ENCODE measurements at places on chromosomes 7 and 10. TPM values are rescaled to one million over a fixed set of nuclear protein-coding genes. Genes with fewer than 3 reads are reported as not detected.

The RNF133 gene
- not detected for total RNA-seq

The WNT2 gene
- total RNA-seq = not detected

The AGMO gene
- total RNA-seq = not detected

- peaks cover 54% of the 10 kb centered on the region for H3K27me3 ChIP-seq
- no peak overlapping the region for H3K4me3 ChIP-seq
Observed at GRCh38 chr7:50856806-50857205, 74.1 kb upstream of the GRB10 start.

The VDAC2 gene
- 216 TPM for total RNA-seq

DNA sequence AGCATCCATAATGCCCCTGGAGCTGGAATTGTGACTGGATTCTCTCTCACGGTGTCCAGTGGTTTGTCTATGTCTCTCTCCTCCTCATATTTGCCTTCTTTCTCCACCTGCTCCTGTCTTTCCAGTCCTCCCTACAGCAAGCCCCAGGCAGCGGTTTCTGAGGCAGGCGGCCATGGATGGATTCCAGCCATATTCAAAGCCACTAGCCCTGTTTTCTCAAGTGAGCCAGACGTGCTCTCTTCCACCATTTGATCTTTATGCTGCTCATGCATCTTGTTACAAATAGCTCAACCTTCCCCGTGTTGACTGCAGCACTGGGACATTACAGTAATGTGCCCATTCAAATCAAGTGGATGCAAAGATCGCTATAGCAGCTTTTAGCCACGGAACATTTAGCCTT is 387.2 kb upstream of the PODXL start:
- no peak overlapping the region for H3K27ac ChIP-seq
- no peak for DNase-seq
- H3K4me3 ChIP-seq = no peak overlapping the region
- H3K36me3 ChIP-seq = no peaks in the 10 kb centered on the region
- peaks cover 31% of the 10 kb centered on the region for H3K27me3 ChIP-seq

- DNase-seq = no peak
- no peaks in the 10 kb centered on the region for H3K4me1 ChIP-seq
- H3K27ac ChIP-seq = no peak overlapping the region
Observed at GRCh38 chr10:7475046-7475911, 64.4 kb upstream of the SFMBT2 start.

DNA sequence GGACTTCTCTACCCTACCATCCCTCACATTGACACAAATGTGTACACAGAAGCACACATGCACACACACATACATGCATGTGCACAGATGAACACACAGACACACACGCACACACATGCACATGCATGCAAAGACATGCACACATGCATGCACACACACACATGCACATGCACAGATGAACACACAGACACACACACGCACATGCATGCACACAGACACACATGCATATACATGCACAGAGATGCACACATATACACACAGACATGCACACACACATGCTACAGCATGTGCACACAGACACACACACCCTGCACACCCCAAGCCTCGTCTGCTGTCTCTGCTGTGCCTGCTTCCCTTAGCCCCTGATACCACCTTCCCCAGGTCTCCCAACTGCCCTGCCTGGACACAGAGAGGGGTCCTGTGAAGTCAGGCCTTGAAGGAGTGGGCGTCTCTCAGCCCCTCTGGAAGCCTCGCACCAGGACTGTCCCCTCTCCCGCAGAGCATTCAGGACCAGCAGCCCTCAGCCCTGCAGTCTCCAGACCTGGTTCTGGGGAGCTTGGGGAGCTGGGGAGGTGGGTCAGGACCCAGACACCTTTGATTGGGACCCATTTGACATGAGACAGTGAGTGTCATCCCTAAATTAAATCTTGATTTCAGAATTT is 181.8 kb downstream of the DNAJB6 start:
- DNase-seq = no peak
- H3K27ac ChIP-seq = no peak overlapping the region
- H3K4me1 ChIP-seq = no peaks in the 10 kb centered on the region
- H3K27me3 ChIP-seq = peaks cover 25% of the 10 kb centered on the region
- no peak overlapping the region for H3K4me3 ChIP-seq

DNA sequence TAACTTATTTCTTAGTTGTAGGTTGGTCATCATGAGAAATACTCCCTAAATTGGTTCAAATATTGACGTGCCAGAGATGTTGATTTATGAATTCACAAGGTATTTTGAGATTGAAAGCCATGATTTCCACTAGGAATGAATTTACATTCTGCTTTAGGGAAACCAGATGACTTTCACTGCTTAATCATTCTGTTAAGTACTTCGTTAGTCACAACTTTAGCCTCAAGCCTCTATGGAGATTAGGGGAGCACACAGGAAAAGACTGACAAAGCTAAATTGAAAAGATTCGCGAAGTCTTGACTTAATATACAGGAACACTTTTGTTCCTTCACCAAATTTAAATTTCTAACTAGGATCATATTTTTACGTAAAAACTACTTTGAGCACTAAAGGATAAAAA is 250.4 kb upstream of the CACNA2D1 start:
- H3K4me1 ChIP-seq = peaks cover 8% of the 10 kb centered on the region
- H3K27ac ChIP-seq = no peak overlapping the region
- H3K36me3 ChIP-seq = no peaks in the 10 kb centered on the region
- H3K27me3 ChIP-seq = peaks cover 1% of the 10 kb centered on the region
- no peak overlapping the region for H3K4me3 ChIP-seq
- DNase-seq = no peak

DNA sequence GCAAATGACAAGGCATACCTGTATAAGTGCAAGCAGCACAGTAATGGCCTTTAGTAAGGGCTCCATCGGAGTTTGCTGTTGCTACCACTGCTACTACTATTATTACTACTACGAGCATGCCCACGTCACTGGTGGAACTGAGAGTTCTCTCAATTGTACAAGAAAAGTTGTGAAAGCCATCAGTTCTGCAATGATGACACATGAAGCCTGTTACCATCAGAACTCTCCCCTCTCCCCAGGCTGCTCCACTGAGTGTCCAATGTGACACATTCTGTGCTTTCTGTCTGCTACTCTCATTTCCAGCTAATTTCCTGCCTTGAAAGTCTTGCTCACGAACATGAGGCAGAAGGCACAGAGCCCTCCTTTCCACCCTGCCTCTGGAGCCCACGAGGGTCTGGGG is 263.2 kb upstream of the MGMT start:
- H3K4me1 ChIP-seq = no peaks in the 10 kb centered on the region
- H3K4me3 ChIP-seq = no peak overlapping the region
- no peaks in the 10 kb centered on the region for H3K27me3 ChIP-seq
- H3K36me3 ChIP-seq = no peaks in the 10 kb centered on the region
- no peak overlapping the region for H3K27ac ChIP-seq
- DNase-seq = no peak

GRCh38 chr7:1604383-1604782 is 34.6 kb upstream of the PSMG3 start:
- DNase-seq = no peak
- peaks cover 42% of the 10 kb centered on the region for H3K27me3 ChIP-seq
- no peaks in the 10 kb centered on the region for H3K36me3 ChIP-seq
- no peak overlapping the region for H3K4me3 ChIP-seq

- no peak overlapping the region for H3K27ac ChIP-seq
- H3K4me3 ChIP-seq = no peak overlapping the region
- peaks cover 45% of the 10 kb centered on the region for H3K4me1 ChIP-seq
- no peaks in the 10 kb centered on the region for H3K27me3 ChIP-seq
Observed at GRCh38 chr10:98357194-98357822, 57.7 kb downstream of the PYROXD2 start.

GRCh38 chr7:16599860-16600259 is 45.7 kb downstream of the ANKMY2 start:
- no peak overlapping the region for H3K27ac ChIP-seq
- peaks cover 3% of the 10 kb centered on the region for H3K4me1 ChIP-seq
- DNase-seq = no peak
- no peak overlapping the region for H3K4me3 ChIP-seq

GRCh38 chr10:44963772-44964633 is 4.4 kb downstream of the RASSF4 start:
- peaks cover 1% of the 10 kb centered on the region for H3K27me3 ChIP-seq
- no peak for DNase-seq
- no peaks in the 10 kb centered on the region for H3K36me3 ChIP-seq
- peaks cover 33% of the 10 kb centered on the region for H3K4me1 ChIP-seq
- H3K4me3 ChIP-seq = no peak overlapping the region
- no peak overlapping the region for H3K27ac ChIP-seq

The SAP25 gene
- total RNA-seq = not detected

GRCh38 chr10:79445977-79446757 is 743 bp upstream of the ZCCHC24 start:
- DNase-seq = no peak
- peak overlapping the region; percentile 92 for H3K4me3 ChIP-seq
- peak overlapping the region; percentile 93 for H3K27ac ChIP-seq
- H3K36me3 ChIP-seq = 0 out of 2 replicates have a peak, but pooled peaks cover 6% of the 10 kb centered on the region

DNA sequence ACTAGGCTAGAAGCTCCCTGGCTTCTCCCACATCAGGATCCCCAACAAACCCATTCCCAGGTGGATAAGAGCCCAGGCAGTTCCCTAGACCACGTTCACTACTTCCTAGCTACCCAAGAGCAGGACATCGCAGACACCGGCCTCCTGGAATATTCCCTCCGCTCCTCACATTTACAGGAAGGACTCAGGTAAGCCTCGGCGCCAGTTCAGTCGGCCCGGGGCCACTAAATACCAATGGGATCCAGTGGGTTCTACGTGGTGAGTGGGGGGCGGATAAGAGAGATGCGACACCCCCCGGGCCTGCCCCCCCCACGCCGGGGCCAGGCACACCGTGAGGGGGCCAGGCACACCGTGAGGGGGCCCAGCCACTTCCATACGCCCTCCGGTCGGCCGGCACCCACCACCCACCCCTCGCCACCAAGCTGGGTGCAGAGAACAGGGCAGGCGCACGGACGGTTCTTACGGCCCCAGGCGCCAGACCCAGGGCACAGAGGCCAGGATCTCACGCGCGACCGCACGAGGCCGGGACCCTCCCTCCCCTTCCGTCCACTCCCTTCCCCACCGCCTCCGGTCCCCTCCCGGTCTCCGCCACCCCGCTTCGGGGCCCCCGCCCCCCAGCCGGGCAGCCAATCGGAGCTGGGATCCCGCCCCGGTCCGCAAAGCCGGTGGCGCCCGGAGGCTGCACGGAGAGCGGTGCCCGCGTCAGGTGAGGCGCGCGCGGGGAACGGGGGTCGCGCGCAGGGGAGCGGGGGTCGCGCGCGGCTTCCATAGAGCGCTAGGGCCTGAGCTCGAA is at the start of gene BLVRA:
Gene BLVRA, plus strand, starts transcription at position 652 of the 793 bp plus-strand sequence. CDS start 12,479 bp downstream, outside the sequence.
- peak within 1 kb of the TSS; percentile 51 for H3K27ac ChIP-seq
- H3K27me3 ChIP-seq = 0 out of 2 replicates have a peak, but pooled peaks cover 7% of the 10 kb centered on the region
- peak within 1 kb of the TSS; percentile 88 for H3K4me3 ChIP-seq
- no peaks in the 10 kb centered on the region for H3K36me3 ChIP-seq
- peaks cover 42% of the 10 kb centered on the region for H3K4me1 ChIP-seq
- no peak for DNase-seq

The GPR26 gene
- not detected for total RNA-seq

The LRRN3 gene
- 41.2 TPM for total RNA-seq

The PNLIPRP2 gene
- not detected for total RNA-seq

DNA sequence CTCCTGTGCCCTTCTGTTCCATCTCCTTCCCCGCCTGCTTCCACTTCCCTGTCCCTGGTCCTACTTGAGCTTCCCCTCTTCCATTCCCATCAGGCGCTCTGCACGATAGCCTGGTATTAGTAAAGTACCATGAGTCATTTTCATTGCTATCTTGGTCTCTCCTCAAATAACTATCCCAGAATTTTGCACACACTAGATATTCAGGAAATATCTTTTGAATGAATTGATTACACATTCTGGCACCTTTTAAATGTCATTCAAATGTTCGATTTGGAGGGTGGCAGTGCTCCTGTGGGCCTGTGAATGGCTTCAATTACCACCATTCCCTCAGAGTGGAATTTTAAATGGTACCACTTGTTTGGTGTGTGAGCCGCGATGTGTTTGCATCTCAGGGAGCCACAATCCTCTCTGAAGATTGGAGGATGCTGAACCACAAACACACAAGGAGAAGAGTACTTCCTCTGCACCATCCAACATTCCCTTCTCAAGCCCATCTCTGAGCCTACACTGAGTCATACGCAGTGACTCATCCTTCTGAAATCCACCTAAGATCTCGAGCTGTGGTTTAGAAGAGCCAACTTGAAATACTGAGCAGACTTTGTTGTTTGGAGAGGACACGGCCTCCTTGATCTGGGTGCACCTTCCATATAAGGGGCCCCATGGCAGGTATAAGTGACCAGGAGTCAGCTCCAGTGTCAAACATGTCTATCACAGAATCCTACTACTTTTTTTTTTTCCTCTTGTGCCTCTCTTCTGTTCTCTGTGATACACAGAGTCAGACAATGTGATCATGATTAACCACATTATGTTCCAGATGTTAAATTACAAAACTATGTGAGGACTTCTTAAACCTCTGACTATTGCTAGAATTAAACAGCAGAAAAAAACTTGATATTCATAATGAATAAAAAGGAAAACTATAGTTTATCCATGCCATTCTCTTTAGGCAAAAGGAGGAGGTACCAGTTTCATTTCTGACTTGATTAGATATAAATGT is 81.9 kb downstream of the BMPER start:
- peak overlapping the region; percentile 98 for H3K27ac ChIP-seq
- peak overlapping the region; percentile 84 for H3K4me3 ChIP-seq
- peaks cover 53% of the 10 kb centered on the region for H3K4me1 ChIP-seq

Data from HFFc6 (cell line).